ENCODE measurements at places on chromosomes 11 and 22. TPM values are rescaled to one million over a fixed set of nuclear protein-coding genes. Genes with fewer than 3 reads are reported as not detected.

Gene ARHGAP20
- total RNA-seq, result not detected

Gene CYB5R2
- 5.5 TPM for total RNA-seq

Gene HOATZ
- total RNA-seq, result not detected

Gene SLC25A45
- total RNA-seq, result 13.3 TPM

Gene SYNGR1
- 14.1 TPM for total RNA-seq

Gene RFPL2
- total RNA-seq, result 0.16 TPM

Gene E2F8
- 7.2 TPM for total RNA-seq

Gene MOGAT2
- not detected for total RNA-seq

Gene OR2AT4
- not detected for total RNA-seq

Gene MUC6
- 0.01 TPM for total RNA-seq

Gene MUC5AC
- total RNA-seq, result 1.4 TPM

Gene MRGPRF
- 0.12 TPM for total RNA-seq

Gene KRTAP5-10
- not detected for total RNA-seq

Gene KCNQ1OT1
- total RNA-seq, result 0.05 TPM

Gene P2RX3
- total RNA-seq, result 0.29 TPM

Gene SLC35E4
- total RNA-seq, result 5.0 TPM

Gene MMP12
- total RNA-seq, result not detected

Gene PYGM
- 0.13 TPM for total RNA-seq

Data from A549 treated with Mapracorat at 1 μM for 4 hours (cell line).